ENCODE measurements at places on chromosomes 16 and 17.
A peak's percentile ranks its signal among the peaks of the same experiment; 100 is the strongest.

DNA sequence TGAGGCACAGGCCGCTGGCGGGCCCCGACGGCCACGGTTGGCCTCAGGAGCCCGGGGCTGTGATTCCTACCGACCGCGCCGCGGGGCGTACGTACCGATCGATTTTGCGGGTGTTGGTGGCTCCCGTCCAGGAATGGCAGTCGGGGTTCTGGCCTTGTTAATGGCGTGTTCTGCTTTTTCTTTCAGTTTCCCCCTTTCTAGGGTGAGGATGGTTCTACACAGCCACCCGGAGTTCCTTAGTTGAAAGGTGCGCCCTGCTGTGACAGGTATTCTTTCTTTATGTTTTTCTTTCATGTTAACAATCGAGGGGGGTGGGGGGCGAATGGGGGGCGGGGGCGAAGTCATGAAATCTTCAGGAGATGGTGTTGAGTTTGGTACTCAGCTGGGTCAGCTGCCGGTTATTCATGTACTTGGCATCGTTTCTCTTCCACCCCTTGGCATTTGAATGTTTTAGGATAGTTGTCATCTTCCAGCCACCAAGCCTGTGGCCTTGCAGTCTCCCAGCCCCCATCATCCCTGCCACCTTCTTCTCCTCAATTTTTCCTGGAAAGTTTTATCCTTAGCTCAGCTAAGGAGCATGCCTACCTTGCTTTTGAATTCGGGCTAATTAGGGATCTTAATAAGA, 802 bp downstream of the CYLD start:
- peak; percentile 36 for DNase-seq

DNA sequence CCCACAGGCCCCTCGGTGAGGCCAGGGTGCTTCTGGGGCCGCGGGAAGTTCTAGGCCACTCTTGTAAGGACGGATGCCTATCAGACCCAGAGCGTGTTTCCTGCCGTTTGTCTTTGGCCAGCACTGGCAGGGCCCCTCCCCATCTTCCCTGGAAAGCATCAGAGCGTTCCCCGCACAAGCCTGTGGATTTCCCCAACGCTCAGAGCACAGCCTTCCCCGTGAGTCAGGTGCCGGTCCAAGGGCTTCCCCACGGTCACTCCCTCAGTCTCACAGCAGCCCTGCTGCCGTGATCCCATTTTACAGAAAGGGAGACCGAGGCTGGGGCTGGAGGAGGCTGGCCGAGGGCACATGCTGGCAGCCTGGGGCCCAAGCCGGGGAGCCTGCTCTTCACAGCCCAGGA, 33.7 kb downstream of the CRISPLD2 start:
- DNase-seq: no peak

DNA sequence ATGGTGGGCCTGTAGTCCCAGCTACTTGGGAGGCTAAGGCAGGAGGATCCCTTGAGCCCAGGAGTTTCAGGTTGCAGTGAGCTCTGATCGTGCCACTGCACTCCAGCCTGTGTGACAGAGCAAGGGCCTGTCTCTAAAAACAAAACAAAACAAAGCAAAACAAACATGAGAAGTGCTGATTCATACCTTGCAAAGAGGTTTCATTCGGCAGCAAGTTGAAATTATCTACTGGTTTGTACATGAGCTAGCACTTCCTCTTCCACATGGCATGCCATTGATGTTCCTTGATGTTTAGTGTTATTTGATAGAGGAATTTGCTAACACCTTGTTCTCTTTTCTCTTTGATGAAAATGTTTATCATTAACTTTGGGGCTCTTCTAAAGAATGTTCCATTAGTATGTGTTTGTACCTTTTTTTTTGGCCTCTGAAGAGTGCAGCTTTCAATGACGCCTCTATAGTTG, 50.6 kb downstream of the SPECC1 start:
- DNase-seq: no peak

- no peak for DNase-seq
These were observed 492.2 kb downstream of the CDH11 start for GRCh38 chr16:64629622-64630021.

GRCh38 chr16:86502856-86503748, 7.2 kb upstream of the FOXF1 start:
- no peak for DNase-seq

DNA sequence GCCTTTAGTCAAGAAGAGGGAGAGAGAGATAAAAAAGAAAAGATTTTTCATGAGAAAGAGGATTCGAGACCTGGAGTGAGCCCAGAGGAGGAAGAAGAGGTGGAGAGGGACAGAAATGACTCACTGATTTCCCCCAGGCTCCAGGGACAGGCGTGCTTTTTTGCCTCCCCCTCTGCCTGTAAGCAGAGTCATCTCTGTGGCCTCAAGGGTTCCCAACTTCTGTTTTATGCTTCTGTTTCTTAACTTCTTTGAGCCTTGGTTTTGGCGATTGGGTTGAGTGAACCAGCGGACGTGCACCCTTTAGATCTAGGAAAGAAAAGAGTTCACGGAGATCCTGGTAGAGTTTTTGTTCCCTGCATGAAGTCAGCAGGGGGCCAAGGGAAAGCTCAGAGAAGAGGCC, 147.9 kb upstream of the NOL11 start:
- no peak for DNase-seq

DNA sequence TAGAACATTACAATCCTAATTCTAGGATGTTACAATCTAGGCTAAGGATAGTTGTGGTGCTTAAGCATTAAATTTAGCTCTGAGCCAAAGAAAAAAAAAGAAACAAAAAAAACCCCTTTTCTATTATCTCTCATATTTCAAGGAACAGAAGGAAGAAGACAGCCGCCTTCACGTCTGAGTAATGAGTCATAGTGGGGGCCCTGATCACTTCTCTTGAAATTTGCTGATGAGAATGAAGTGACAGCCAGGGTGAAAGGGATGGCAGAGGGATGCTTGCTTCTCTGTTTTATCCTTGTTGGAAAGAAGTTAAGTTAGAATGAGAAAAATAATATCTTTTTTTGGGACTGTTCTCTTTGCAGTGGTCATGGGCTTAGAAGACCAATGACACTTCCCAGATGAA, 82.6 kb upstream of the MPHOSPH6 start:
- no peak for DNase-seq

GRCh38 chr16:9415545-9415944, 324.1 kb downstream of the HAPSTR1 start:
- DNase-seq: no peak

GRCh38 chr17:30597776-30598288, 120.6 kb downstream of the GOSR1 start:
- no peak for DNase-seq

DNA sequence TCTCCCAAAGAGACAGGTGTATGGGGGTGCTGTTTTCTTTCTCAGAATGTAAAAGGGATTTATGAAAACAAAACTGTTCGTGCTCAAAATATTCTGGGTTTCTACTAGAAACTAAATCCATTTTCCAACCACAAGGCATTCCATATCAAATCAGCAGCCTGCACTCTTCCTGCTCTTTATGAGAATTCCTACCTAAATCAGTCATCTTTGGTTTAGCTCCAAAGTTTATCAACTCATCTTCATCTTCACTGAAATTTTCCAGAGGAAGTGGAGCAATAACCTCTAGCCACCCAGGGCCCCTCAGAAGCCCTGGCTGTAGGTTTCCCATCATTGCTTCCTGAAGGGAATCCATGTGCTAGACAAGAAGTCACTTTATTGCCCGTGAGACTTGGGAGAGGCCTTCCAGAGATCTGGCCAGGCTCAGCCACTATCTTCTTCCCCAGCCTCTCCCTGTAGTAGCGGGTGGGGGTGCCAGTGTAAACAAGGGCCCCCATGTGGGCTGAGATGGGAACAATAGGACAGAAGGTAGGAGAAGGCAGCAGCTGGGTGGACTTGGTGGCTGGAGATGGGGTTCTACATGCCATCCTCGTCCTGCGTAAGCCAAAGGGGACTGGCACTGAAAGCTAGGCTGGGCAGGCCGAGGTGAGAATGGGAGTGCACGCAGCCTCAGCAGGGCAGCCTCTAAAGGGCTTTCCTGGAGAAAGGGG, 22.0 kb upstream of the ALDH3A1 start:
- DNase-seq: no peak

DNA sequence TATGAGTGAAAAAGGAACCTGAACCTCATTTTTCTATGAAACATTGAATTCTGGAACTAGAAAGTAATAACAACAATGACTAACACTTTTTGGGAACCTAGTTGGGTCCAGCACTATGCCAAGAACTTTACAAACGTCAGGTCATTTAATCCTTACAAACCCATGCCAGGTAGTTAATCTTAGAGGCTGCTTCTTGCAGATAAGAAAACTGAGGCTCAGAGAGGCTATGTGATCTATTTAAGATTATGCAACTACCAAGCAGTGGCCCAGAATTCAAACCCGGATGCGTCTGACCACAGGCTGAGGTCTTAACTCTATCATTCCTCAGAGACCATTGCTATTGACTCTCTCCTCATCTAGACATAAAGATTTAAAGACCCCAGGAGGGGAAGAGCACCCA, 358.7 kb downstream of the GRIN2A start:
- DNase-seq: no peak

DNA sequence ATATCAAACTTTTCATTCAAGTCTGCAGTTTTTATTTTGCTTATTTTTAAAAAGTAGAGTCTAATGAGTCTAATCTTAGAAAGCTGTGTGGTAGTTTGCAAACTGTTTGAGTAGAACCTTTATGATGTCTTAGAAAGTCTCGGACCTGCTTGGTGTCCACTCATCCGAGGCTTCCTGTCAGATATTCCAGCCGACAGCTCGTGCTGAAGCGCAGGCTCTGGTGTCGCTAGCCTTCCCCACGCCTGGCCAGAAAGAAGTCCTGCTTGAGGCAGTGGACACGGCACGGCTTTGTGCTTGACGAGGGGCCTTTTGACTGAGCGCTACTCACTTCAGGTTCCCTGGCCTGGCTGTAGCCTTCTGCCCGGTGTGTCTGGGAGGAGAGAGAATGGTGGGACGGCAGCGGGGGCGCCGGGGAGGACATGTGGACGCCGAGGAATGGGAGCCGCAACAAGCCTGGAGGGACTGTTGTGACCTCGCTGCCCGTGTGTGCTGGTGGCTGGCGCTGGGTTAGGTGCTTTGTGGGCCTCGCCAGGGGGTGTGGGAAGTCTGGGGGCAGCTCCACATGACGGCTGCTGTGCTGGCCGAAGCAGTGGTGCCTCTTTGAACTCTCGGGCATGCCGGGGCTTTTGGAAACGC, 33.5 kb downstream of the BANP start:
- no peak for DNase-seq

DNA sequence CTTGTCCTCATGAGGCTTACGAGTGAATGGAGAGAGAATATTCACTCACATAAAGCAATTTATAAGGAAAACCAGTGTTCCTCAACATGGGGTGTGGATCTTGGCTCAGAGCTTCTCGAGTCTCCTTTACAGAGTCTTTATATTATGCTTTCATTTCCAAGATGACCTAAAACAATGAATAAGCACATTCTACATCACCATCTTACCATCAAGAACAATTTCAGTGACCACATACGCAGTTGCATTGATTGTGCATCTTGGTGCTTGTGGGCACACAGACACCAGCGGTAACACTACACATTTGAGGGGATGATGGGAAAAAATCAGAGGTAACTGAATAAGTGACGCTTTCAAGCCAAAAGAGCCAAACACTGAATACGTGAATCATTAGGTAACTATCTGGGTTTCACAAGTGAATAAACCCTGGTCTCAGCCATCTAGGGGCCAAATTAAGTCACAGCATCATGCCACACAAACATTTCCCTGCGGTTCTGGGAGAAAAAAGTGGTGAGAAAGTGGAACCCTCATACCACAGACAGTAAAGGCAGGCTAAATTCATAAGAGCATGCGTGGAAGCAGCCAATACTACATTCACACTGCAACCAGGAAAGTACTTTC, 9.4 kb downstream of the CWC25 start:
- DNase-seq: no peak

GRCh38 chr16:88402551-88403240, 19.9 kb downstream of the ZNF469 start:
- DNase-seq: no peak

DNA sequence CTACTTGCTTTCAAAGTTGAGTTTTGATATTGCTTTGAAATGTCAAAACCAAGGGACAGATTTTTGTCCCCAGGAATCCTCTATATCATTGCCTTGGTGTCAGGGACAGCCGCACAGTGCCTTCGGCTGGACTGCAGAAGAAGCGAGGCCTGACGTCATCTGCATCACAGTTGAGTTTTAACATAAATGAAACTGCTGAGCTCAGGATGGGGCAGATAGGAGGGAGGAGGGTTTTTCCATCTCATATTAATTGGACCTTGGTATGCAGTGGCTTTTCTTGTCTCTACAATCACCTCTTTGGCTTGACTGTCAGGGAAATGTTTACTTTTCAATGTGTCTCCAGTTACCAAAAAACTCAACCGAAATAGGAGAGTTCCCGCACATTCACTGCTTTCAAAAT, 111.3 kb downstream of the AATF start:
- DNase-seq: no peak

GRCh38 chr17:77485089-77485833, 344.5 kb downstream of the SEC14L1 start:
- DNase-seq: no peak

- no peak for DNase-seq
These were observed 61.3 kb upstream of the ADORA2B start for GRCh38 chr17:15883617-15884111.

GRCh38 chr17:76584427-76585032, 1.1 kb downstream of the ST6GALNAC2 start:
- no peak for DNase-seq

GRCh38 chr17:40177275-40177874, at the start of gene RAPGEFL1:
Gene RAPGEFL1, plus strand, starts transcription at chr17:40177470. Its CDS starts 392 bp downstream, at chr17:40177862.
- peak; percentile 51 for DNase-seq

DNA sequence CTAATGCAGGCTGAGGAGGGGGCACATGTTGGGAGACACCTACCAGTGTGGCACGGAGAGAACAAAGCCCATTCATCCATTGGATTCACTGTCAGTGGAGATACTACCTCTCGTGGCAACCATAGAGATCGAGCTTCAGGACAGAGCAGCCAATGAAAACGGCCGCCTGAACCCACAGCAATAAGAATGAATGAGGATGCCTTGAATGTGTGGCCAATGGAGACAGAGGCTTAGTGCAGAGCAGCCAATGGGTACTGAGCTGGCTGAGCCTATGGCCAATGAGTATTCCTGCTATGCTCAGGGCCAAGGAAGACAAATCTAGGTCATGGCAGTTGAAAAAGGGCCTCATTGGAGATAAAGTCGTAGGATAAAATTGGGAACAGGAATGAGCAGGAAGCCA, 10.9 kb downstream of the ARHGEF15 start:
- no peak for DNase-seq

DNA sequence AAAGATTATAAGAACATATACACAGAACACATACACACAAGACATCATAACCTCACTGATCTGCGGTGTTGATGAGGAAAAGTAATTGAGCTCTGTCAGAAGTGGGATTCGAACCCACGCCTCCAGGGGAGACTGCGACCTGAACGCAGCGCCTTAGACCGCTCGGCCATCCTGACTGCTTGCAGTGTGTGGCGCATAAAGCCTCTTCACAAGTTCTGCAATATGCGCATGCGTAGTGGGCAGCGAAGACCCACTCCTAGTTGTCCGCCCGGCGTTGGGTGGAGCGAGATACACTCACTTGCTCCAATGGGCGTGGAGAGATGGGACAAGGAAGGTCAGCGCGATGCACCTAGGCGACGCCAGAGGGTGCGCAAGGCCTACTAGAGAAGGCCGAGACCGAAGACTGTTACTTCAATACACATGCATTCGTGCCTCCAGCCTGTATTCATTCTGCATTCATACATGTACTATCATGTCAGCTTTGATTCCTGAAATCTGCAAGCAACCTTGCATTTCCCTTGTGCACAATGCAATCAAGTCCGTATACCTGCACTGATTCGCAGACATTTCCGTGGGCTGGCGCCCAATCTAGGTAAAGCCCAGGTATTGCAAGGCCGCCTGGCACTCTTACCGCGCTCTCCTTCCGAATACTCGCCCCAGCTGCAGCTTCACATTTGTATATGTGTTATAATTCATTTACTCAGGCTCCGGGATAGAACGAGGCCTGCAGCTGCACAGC, 16.1 kb upstream of the PLLP start:
- DNase-seq: peak; percentile 98

- DNase-seq: no peak
These were observed 223.0 kb downstream of the BCAS3 start for GRCh38 chr17:60900688-60901087.

Measured in activated naive CD4-positive, alpha-beta T cell (primary cell).